Fibroblast of villous mesenchyme (primary cell): ENCODE measurements at places on chromosomes 6 and 20. TPM values are rescaled to one million over a fixed set of nuclear protein-coding genes. Genes with fewer than 3 reads are reported as not detected.

The FAM110A gene
- total RNA-seq = 4.2 and 5.2 TPM in 2 replicates

The STK4 gene
- 28.0 and 35.8 TPM in 2 replicates for total RNA-seq

- no peak for DNase-seq
These were observed 12.9 kb downstream of the RPS6KA2 start for GRCh38 chr6:166614171-166614583.

- DNase-seq = no peak
These were observed 51.3 kb upstream of the EIF2S2 start for GRCh38 chr20:34163307-34163706.

DNA sequence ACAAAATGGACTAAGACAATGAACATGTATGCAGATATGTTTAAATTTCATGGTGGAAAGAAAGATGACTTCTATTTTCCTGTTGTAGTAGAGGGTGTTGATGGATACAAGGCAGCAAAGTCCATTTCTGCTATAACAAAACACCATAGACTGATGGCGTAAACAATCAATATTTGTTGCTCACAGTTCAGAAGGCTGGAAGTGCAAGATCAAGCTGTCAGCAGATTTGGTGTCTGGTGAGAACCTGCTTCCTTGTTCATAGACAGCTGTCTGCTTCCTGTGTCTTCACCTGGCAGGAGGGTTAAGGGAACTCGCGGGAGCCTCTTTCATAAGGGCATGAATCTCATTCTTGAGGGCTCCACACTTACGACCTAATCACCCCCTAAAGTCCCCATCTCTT is 83.0 kb upstream of the ELOVL5 start:
- no peak for DNase-seq

DNA sequence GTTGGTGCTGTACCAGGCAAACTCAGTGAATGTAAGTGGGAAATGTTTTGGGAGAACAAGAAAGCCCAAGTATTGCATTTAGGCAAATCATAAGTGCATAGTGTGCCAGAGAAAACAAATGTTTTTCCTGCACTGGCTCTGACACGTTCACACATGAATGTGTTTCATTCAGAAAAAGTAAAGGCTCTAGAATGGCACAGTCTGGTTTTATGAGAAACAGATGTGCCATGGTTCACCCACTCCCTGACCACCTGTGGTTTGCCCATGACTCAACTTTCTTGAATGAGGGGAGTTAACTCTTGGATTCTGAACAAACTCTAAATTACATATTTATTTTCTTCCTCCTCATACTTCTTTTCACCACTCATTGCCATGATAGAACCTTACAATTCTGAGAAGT is 126.9 kb downstream of the KCNQ5 start:
- DNase-seq = peak; percentile 57

- no peak for DNase-seq
These were observed 81.0 kb downstream of the SRC start for GRCh38 chr20:37426978-37427377.

DNA sequence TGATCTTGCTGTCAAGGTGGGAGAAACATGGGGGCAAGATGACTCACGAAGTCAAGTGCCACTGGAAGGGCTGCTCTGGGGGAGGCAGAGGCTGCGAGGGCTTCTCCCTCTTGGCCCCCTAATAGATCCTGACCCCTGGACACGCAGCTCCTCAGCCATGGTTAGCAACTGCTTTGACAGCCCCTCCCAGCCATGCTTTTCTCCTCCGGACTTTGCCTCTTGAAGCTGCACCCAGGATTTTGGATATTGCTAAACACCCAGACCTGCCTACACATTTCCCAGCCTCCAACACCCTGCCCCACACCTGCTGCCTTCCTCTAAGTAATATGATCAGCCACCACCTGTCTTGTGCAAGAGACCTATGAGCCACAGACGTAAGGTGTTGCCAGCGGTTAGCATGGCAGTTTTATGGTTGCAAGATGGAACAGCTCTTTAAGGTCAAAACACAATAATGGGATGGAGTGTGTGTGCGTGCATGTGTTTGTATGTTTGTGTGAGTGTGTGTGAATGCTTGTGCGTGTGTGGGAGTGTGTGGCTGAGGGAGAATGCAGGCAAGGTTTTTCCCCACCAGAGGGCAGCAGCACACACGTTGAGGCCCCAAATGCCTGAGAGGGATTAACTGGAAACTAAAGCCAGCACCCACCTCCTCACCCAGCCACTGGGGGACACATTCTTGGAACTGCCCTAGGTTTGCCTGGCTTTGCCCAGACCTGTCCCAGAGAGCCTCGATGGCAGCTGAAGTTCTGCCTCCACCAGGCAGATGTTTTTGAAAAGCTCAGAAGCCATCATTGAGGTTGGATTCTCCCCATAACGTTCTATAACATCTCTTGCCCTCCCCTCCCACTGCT is 2.5 kb downstream of the IP6K3 start:
- DNase-seq = peak; percentile 81

GRCh38 chr20:32779500-32780211 is 17.5 kb downstream of the DNMT3B start:
- DNase-seq = no peak
